Upper lobe of left lung (tissue), 6 donors: ENCODE measurements at places on chromosomes 6 and 20. TPM values are rescaled to one million over a fixed set of nuclear protein-coding genes. Genes with fewer than 3 reads are reported as not detected.

Gene SIM1
- total RNA-seq, result not detected

Gene VNN1
- 9.2 TPM for total RNA-seq

Gene RPP40
- 4.2 TPM for total RNA-seq

Gene CDKAL1
- 9.4 TPM for total RNA-seq

Gene NKX2-2
- not detected for total RNA-seq

DNA sequence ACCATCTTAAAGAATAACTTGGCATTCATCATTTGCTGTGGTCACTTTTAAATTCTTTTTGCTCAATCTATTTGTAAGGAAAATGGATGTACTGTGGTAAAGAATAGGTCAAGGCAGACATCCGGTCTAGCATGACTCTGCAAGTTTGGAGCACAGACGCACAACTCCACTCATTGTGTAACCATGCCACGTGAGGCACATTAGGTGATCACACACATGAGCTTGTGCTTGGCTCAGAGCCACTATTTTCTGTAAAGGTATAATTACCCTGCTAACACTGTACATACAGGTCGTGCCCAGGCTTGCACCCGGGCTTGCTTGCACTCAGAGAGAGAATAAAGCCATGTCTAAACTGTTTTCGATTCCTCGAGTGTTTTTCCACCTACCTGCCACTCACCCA is 1289.1 kb upstream of the ADGRB3 start:
- no peak for DNase-seq

DNA sequence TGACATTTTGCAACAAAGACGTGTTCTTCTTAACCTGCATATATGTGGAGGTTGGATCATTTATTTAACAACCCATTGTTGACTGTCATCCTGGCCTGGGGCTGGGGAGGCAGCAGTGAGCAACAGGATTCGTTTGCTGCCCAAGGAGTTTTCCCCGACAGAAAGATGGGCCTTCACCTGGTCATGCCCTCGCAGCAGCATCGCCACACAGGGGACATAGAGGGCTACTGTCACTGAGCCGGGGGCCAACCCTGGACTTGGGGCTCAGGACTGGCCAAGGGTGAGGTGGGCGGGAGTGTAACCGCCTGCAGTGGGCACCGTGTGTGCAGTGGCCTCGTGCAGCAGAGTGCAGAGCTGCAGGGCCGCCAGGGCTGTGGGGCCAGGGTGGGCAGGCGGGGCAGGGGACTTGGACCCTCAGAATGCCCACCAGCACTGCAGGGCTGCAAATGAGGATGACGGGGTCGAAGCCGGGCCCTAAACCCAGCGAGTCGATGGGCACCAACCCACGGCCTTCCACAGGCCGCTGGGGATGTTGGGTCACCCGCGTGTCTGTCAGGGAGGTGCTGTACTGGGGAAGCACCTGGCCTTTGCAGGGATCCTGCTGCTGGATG is 11.8 kb downstream of the DUSP22 start:
- DNase-seq, result no peak

- peak; percentile 76 for DNase-seq
These were observed 492.5 kb upstream of the MANEA start for GRCh38 chr6:95084867-95085266.

- DNase-seq, result no peak
These were observed 7.8 kb downstream of the IL22RA2 start for GRCh38 chr6:137165375-137166246.

DNA sequence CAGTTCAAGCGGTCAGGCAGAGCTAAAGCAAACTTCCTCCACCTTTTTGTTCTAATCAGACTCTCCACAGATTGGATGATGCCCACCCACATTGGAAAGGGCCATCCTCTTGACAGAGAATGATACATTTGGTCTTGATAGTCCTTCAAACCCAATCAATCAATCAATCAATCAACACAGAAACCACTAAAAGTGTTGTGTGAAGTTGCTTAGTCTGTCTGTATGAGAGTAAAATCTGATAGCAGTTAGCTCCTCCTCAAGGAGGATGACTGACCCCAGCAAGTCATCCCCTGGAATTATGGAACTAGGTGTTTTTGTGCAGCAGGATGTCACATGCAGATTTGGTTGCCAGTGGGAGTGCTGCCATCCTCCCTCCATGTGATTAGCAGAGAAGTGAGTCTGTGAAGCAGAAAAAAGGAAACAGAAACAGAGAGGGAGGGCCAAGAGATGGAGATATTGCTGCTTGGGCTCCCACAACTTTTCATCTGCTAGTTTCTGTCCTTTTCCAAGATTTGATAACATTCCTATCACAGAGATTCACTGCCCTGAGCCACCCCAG is 32.0 kb upstream of the SSTR4 start:
- DNase-seq, result no peak

- no peak for DNase-seq
These were observed 35.2 kb upstream of the STMND1 start for GRCh38 chr6:17066610-17067009.

GRCh38 chr20:45467861-45468260 is 1.7 kb upstream of the WFDC2 start:
- no peak for DNase-seq

- DNase-seq, result no peak
These were observed 318.5 kb upstream of the MAP3K7 start for GRCh38 chr6:90905351-90905750.

DNA sequence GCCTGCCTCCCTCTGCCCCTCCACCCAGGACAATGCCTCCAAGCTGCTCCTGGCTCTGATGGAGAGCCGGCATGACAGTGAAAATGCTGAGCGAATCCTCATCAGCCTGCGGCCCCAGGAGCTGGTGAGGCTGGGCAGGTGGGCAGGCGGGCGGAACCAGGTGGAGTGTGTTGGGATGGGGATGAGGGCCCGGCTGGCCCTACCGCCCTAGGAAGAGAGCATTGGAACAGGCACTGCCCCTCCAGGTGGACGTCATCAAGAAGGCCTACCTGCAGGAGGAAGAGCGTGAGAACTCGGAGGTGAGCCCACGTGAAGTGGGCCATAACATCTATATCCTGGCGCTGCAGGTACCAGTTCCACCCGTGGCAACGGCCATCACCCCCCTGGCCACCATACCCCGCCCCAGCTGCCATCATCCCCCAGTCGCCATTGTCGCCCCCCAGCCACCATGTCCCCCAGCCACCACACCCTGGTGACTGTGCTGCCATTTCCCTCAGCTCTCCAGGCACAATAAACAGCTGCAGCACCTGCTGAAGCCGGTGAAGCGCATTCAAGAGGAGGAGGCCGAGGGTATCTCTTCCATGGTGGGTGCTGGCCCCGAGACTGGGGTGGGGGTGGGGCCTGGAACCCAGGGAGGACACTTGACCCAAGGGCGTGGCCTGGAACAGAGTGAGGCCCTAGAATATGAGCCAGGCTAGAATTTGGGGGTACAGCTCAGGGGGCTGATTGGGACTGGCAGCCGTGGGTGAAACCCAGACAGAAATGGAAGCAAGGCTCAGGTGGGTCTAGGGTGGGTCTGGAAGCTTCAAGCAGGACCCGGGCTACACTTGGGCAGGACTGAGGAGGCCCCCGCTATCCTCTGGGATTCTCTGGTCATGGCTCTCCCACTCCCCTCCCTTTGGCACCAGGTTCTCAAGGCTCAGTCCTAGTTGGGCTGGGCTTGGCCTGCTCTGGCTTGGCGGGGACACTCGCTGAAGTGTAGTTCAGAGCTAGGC is 24.2 kb downstream of the UQCC2 start:
- DNase-seq, result peak; percentile 60

DNA sequence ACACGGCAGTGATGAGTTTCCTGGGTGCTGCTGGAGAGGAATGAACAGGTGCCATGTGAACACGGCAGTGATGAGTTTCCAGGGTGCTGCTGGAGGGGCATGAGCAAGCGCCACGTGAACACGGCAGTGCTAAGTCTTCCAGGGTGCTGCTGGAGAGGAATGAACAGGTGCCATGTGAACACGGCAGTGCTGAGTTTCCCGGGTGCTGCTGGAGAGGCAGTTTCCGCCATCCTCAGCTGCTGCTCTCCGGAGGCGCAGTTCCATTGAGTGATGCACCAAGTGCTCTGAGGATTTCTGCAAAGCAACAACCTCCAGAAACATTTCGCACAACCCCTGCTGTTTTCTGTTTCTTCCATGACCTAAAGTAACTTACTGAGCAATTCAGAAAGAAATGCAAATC is 155.4 kb downstream of the SMOC2 start:
- DNase-seq, result no peak

GRCh38 chr20:48614593-48615274 is 213.1 kb downstream of the PREX1 start:
- no peak for DNase-seq

DNA sequence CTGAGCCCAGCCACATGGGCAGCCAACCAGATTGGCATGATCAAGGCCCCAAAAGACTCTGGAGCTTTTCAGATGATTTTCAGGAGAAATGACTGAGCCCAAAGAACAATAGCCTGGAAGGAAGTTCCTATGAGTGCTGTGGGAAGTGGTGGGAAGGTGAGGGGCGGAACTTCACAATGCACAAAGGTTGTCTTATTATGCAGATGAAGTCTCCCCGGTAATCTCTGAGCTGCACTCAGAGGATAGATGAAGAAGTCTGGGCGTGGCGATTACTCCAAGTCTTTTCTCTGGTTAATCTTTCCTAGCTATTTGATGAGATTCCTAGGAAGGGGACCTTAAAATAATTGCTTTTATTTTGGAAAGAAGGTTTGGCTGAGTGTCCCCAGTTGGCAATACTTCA is 36.9 kb downstream of the LBP start:
- DNase-seq, result no peak
